ENCODE measurements at places on chromosomes 4 and X.

GRCh38 chrX:135651647-135652295 is 61.7 kb upstream of the CT45A1 start:
- no peak for DNase-seq

- no peak for DNase-seq
These were observed 21.3 kb downstream of the SPCS3 start for GRCh38 chr4:176340871-176341685.

DNA sequence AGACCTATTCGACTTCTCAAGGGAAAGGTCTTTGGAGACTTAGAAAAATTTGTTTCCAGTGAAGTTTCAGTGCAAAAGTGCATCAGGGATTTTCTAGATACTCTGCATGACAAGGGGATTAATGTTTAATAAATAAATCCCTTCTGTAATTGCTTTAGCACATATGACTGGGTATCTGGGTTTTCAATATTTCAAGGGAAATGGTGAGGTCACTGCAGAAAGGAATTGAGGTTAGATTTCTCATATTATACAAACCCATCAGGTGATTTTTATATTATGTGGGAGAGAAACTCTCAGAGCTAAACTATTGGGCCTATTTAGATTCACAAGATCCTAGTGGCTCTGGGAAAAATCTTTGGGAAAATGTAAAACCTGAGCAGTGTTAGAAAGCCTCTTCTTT is 48.3 kb upstream of the SLC4A4 start:
- no peak for DNase-seq

DNA sequence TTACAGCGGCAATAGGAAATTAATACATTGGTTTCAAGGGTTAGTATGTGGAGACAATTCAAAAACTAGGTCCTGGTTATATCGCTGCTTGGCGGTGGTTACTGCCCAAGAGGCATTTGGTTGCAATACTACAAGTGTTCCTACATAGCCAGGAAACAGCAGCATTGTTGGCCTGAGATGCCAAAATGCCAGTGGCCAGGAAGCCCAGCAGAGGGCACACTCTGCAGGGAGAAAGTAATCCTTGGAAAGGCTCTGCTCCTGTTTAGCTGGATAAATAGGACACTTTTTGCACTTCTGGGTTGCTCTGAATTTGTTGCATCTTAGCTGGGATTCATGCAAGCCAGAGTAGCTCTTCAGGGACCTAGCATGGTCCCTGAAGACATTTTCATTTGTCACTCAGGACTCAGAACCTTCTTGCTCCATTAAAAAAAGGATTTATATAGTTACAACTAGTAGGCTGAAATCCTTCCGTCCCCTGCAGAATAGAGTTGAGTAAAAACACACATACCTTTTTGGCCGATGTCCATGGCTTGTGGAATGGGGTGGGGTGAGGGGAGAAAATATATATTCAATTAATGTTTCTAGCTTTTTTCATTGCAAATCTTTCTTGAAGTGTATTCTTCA is 8.1 kb upstream of the GPR119 start:
- peak; percentile 13 for DNase-seq

DNA sequence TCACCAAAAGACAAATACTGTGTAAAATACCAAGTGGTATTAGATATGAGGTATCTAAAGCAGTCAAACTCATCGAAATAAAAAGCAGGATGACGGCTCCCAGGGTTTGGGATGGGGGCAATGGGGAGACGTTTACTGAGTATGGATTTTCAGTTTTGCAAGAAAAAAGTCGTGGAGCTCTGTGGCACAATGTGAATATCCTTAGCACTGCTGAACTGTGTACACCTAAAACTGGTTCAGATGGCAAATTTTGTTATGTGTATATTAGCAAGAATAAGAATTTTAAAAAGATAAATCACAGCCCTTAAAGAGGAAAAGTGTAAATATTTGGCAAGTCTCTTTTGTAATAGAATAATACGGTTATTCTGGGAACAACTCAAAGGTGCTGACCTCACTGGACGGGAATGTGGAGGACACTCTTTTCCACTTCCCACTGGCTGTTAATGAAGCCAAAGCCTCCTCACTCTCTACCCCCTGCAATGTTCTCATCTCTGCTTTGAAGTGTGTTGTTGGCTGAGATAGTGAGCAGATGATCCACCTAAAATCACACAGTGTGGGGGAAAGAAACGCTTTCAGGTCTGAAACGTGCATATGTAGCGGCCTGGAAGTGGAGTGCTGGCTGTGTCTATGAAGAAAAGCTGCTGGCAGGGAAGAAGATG is 49.2 kb downstream of the SEL1L3 start:
- DNase-seq: no peak

DNA sequence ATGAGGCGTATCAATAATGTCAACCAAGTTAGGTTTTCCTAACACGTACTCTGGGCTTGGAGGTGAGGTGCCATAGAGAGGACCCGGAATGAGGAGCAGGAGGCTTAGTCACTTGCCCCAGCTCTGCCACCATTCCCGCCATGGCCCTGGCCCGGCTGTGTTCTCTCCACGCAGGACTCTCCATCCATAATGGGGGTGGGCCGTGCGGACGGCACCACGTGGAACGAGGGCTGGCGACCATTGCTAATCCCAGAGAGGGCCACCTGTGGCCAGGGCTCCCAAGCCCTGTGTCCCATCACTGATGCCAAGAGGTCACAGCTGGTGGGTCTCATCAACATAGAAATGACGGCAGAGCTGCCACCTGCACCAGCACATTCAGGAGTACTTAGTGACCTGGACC is 76.4 kb downstream of the JAKMIP1 start:
- no peak for DNase-seq

- no peak for DNase-seq
These were observed 26.8 kb downstream of the TRMT2B start for GRCh38 chrX:101025126-101025525.

GRCh38 chrX:68146054-68146453 is 287.2 kb downstream of the OPHN1 start:
- DNase-seq: no peak

- no peak for DNase-seq
These were observed 15.5 kb downstream of the CTPS2 start for GRCh38 chrX:16696956-16697355.

- DNase-seq: no peak
These were observed 107.1 kb upstream of the ARHGAP24 start for GRCh38 chr4:85367815-85368214.

GRCh38 chr4:86334020-86334750 is 25.7 kb downstream of the MAPK10 start:
- DNase-seq: no peak

DNA sequence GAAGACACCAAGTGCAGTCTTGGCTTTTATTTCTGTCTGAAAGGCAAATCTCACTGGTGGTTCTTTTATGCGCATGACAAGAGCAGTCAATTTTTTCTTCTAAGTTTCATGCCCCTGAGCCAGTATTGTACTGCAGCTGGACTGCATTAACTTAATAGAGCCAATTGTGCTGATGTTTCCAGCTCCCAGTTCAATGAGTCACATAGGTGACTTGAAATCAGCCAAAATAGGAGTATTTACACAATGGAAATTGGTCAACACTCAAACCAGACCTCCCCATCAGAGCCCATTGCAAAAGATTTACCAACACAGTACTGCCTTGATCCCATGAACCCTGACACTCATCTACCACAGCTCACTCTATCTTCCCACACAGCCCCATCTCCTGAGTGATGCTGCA is 100.3 kb upstream of the GUCY1A1 start:
- no peak for DNase-seq

DNA sequence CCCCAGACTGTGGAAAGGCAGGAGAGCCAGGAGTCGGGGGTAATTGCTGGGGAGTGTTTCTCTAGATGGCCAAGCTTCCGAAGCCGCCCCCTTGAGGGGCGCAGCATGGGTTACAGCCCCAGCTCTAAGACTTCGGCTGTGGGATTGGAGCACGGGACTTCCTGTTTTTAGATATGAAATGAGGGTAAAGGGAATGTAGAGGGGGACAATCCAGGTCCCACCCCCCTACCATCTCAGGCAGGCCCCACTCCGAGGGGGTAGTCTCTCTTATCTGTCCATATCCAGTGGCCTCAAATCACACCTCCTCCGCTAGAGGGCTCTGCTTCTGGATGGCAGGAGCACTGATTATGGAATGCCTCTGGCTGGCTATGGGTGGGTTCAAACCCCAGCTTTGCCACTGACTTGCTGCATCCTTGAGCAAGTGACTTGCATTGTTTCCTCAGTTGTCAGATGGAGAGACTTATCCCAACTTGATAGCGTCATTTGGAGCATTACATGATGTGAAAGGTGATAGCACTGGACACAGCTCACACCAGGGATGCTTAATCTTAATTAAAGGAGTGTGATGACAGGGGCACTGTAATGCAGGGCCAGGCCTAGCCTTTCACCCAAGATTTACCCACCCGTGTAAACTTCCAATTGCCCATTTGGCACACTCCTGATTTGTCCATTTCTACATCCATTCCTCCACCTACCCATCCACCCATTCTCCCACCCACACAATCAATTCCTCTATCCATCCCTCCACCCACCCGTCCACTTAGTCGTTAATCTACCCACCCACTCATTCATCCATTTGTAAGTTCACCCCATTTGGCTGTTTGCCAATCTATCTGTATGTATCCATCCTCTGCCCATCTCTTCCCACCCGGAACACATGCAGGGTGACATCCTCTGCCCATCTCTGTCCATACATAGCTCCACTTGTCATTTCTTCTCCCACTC is 848 bp upstream of the KCND1 start:
- no peak for DNase-seq

DNA sequence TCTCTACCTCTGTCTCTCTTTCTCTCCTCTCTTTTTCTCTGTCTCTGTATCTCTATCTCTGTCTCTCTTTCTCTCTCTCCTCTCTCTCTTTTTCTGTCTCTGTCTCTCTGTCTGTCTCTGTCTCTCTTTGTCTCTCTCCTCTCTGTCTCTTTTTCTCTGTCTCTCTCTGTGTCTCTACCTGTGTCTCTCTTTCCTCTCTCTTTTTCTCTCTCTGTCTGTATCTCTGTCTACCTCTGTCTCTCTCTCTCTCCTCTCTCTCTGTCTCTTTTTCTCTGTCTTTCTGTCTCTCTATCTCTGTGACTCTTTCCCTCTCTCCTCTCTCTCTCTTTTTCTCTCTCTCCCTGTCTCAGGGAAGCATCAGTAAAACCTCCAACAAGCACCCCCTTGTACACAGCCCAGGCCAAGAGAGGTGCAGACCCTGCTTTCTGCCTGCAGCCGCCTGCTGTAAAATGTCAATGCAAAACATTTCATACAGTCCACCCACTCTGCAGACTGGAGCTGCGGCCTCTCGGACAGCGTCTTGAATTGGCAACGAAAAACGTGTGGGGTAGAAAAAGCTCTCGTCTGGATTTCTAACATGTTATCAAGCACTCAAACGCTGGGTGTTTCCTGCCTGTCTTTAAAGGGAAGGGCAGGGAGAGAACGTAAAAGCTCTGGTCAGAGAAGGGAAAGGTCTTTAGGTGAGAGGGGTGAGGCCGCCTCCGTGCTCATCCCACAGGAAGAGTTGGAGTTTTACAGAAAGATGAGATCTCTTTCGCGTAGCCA is 3.7 kb upstream of the SHOX start:
- no peak for DNase-seq

- DNase-seq: no peak
These were observed 151.4 kb downstream of the BANK1 start for GRCh38 chr4:101941816-101942358.

- no peak for DNase-seq
These were observed 126.9 kb upstream of the GIMD1 start for GRCh38 chr4:106495476-106495875.

GRCh38 chr4:82373486-82373815 is 340 bp downstream of the HNRNPD start:
- no peak for DNase-seq

- no peak for DNase-seq
These were observed 134.4 kb downstream of the RASL11B start for GRCh38 chr4:52996261-52997131.

- DNase-seq: peak; percentile 35
These were observed 568 bp downstream of the NIPAL1 start for GRCh38 chr4:48017108-48017571.

GRCh38 chr4:110808351-110808878 is 185.5 kb upstream of the PITX2 start:
- no peak for DNase-seq

DNA sequence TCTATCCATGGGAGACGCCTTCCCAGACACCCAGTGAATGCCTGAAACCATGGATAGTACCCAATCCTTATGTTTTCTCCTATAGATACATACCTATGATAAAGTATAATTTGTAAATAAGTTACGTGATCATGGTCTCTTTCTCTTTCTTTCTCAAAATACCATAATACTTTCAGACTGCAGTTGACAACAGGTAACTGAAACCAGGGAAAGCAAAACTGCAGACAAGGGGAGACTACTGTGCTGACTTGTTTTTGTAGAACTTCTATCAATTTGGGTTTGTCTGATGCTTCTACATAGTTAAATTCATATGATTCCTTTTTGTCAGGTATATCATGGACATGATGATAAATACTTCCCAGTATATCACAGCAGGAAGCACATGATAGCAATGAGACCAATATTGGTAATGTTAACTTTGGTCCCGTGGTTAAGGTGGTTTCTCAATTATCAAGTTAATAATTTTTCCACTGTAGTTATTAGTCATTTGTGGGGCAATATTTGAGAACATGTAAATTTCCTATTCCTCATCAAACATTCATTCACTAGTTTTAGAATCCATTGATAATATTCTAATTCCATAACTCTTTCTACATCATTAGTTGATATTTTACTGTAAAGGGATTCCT is 298.0 kb upstream of the TET2 start:
- no peak for DNase-seq

GRCh38 chrX:25596921-25597320 is 541.2 kb upstream of the MAGEB18 start:
- DNase-seq: no peak

GRCh38 chr4:121514443-121514842 is 133.6 kb upstream of the QRFPR start:
- DNase-seq: no peak

DNA sequence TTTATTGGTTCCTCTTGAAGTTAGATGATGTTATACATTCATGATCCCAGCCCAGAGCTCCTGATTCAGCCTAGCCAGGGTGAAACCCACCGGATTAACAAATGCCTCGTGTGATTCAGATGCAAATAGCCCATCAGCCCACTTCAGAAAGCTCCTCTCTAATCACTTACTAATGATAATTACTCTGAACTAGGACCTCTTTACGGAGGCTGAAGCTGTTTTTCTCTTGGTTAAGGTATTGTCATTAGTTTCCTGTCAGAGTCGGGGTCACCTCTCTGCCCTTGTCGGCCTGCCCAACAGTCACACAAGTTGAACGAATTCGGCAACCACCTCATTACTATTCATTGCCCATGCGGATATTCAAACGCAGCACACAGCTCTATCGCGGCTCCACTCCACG is 36.6 kb downstream of the ZFP42 start:
- DNase-seq: no peak

- no peak for DNase-seq
These were observed 55.2 kb downstream of the MMRN1 start for GRCh38 chr4:89949782-89950387.

DNA sequence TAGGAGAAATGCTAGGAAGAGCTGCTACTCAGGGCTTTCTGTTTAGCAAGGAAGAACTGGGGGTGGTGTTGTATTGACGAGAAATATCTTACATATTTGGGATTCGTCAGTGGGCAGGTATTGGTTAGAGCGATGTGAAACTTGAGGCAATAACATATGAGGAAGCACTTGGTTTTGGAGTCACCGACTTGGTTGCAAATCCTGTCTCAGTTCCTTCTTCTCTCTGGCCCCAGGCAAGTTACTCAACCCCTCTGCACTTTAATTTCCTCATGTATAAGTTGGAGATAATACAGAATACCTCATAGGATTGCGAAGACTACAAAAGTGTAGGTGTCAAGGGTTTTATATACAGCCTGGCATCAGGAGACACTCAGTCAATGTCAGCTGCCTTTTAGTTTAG is 34.1 kb downstream of the GPAT3 start:
- DNase-seq: no peak

All from prostate gland (tissue), 2 donors.